ENCODE measurements at places on chromosomes 16 and 17.

GRCh38 chr16:73433731-73434307 lies 385.9 kb upstream of the ZFHX3 start:
- no peak for DNase-seq

- no peak for DNase-seq
Measured at GRCh38 chr16:72427783-72428331, 255.9 kb upstream of the PMFBP1 start.

GRCh38 chr16:58970775-58971174 lies 236.7 kb upstream of the GOT2 start:
- DNase-seq = no peak

DNA sequence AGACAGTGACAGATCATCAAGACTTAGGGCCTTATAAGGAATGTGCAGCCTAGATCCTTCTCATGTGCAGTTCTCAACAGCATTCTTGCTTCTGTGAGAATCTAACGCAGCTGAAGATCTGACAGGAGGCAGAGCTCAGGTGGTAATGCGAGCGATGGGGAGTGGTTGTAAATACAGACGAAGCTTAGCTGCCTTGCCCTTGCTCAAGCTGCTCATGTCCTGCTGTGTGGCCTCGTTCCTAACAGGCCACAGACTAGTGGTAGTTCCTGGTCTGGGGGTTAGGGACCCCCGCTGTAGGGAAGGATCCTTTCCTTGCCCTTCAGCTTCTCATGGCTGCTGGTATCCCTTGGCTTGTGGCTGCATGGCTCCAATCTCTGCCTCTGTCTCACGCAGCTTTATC lies 10.3 kb upstream of the NTN1 start:
- no peak for DNase-seq

DNA sequence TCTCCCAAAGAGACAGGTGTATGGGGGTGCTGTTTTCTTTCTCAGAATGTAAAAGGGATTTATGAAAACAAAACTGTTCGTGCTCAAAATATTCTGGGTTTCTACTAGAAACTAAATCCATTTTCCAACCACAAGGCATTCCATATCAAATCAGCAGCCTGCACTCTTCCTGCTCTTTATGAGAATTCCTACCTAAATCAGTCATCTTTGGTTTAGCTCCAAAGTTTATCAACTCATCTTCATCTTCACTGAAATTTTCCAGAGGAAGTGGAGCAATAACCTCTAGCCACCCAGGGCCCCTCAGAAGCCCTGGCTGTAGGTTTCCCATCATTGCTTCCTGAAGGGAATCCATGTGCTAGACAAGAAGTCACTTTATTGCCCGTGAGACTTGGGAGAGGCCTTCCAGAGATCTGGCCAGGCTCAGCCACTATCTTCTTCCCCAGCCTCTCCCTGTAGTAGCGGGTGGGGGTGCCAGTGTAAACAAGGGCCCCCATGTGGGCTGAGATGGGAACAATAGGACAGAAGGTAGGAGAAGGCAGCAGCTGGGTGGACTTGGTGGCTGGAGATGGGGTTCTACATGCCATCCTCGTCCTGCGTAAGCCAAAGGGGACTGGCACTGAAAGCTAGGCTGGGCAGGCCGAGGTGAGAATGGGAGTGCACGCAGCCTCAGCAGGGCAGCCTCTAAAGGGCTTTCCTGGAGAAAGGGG lies 22.0 kb upstream of the ALDH3A1 start:
- no peak for DNase-seq

DNA sequence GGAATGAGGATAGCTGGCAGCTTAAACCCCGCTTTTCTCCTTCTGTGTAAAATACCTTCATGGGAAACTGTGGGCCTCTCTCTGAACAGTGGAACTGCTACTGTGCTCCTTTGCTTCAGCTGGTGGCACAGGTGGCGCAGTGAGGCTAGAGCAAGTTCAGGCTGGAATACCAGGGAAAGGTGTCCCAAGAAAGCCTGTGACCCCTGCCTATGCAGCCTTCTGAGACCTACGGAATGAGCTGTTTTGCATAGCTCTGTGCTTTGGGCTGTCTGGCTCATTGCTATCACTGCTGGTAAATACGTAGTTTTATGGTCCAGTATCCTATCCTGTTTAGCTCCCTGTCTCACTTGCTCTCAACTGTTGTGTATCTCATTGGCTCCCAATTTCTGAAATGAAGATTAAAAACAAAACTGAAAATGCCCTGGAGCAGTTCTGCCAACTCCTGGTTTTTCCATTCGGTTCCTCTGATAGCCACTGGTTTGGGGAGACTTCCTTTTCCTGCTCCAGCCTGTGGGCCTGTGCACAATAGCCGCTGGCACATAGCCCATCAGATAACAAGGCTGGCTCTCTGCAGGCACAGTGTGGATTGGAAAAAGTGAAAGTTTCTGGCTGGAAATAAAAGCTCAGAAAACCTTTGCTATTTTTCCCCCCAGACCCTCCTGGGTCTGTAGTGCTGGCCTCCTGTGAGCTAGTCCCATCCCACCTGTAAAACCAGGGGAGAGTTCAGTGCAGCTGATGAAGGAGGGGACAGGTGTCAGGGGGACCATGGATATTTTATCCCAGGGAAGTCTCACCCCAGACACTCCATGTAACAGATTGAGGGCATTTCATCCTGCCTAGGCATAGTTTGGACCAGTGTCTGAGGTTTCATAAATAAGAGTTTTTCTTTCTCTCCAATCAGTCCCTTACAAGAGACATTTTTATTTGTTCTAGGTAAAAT lies 24.0 kb downstream of the LIMD2 start:
- DNase-seq = no peak

DNA sequence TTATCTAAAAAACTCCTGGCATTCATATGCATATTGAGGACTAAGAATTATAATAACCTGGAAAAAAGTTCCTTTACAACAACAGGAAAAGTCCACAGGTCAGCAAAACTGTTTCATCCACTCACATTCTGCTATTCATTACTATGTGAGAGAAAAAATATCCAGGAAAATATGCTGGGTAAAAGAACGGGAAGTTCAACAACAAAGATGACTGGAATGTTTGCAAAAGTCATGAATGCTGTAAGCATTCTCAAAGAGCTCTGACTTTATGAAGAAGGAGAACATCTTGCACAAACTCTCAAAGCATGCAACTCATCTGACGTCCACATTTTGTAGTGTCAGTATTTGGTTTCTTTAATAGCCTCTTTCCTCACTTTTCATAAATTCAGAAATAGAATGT lies 56.9 kb upstream of the ALDH3A1 start:
- no peak for DNase-seq
